ENCODE measurements at places on chromosomes 3 and 15.
A peak's percentile ranks its signal among the peaks of the same experiment; 100 is the strongest.

DNA sequence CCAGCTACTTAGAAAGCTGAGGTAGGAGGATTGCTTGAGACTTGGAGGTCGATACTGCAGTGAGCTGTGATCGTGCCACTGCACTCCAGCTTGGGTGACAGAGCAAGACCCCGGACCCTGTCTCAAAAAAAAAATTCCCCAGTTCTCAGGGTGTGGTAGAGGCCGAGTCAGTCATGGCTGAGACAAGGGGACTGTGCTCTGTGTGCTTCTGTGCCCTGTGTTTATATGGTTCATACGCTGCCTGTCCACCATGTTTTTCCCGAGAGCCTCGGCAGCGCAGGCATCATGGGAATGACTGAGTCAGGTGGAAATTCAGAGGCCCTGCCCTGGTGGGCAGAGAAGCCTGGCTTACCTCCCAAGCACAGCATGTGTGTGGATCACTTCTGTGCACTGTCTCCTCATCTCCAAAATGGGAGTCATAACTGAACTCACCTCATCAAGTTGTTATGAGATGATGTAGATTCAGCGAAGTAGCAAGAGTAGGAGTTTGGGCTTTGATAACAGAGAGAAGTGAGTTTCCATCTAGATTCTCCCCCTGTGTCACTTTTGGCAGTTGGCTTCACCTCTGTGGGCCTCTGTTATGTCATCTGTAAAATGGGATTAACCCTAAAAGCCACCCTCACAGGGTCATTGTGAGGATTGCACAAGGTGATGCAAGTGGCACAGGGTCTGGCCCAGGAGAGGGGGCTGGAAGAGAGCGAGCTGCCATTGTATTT lies 56.9 kb downstream of the FLNB start:
- DNase-seq: no peak

DNA sequence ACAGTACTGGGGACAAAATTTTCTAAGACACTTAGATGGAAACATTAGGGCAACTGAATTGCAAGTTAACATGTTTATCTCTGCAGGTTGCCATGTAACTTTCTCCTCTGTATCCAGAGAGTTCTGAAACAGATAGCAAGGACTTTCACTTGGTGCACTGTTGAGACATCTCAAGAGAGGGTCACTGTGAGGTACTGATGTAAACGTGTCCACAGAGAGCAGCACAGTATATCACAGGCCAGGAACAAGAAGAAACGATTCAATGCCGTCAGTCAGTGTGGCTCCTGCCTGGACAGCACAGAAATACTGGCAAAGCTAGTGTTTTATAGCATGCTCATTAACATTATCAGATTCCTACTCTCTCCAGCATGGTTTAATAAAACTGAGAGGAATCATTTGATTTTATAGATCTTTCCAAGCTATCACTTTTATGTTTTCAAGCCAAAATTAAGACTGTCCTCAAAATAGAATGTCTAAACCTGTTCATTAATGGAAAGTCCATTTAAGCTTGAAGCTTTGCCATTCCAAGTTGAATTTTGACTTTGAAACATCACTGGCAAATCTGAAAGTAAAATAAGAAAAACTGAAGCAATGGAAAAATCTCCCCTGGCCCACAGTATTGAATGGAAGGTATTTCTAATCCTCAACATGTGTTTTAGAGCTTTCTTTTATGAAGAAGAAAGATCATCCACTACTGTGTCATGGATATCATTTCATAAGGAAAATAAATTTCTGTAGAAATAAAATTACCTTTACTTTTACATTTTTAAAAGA lies 102.7 kb downstream of the IMPG2 start:
- DNase-seq: no peak

DNA sequence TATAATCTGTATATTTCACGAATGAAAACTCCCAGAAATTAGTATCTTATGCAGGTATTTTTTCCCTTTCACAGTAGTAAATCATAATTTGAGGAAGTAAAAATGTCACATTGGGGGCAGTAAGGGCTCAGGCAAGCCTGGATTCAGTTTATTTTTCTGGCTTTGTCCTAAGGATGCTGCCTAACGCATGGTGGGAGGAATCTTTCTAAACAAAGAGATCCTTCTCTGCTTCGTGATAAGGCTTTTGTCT lies 35.7 kb downstream of the DNASE1L3 start:
- DNase-seq: no peak

DNA sequence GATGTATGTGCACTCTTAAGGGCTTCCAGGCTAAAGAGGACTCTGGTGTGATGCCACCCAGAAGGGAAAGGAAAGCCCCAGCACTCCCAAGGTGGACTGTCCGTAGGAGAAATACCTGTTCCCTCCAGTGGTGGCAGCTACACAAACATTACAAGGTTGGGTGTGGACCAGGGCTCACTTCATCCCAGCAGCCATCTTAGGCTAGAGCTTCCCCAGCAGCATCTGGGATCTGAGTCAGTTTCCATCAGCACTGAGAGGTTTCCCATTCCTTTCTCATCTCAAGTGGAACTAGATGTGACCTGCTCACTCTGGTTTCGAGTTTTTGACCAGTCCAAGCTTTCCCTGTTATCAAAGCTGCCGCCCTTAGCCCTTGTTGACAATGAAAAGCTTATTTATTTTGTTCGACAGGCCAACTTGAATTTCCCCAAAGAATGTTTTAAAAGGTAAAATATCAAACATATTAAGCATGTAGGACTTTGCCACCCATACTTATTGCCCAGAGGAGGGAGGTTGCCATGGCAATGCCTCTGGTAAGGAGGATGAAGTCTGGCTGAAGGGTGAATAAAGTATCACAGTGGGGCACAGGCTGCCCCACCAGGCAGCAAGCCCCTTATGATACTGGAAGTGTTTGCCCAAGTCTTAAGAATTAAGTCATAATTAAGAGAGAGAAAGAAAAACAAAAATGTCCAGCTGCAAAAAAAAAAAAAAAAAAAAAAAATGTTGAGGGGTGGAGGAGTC lies 28.9 kb downstream of the CLDN18 start:
- DNase-seq: no peak

- DNase-seq: no peak
These were observed 465.5 kb upstream of the PPP2R3A start for GRCh38 chr3:135500034-135500433.

- DNase-seq: no peak
These were observed 125.4 kb downstream of the VGLL3 start for GRCh38 chr3:86865506-86865905.

- DNase-seq: no peak
These were observed 15.0 kb upstream of the RTP3 start for GRCh38 chr3:46482632-46483350.

DNA sequence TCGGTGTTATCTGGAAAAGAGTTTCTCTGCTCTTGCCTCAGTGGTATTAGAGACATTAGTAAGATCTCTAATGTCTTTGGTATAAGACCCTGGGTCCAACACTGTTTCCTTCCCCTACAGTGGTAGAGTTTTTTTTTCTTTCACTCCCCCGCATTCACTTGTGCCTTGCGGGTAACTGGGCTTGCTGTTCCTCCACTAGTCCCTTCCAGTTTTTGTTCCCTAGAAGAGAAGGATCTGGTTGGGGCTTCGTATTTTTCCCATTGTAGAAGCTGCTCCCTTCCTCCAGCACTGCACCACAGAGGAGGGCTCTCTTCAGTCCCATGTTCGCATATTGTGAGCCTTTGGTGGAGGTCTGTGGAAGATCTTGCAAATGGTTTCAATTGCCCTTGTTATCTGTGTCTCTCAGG lies 13.7 kb downstream of the CTDSPL2 start:
- no peak for DNase-seq

DNA sequence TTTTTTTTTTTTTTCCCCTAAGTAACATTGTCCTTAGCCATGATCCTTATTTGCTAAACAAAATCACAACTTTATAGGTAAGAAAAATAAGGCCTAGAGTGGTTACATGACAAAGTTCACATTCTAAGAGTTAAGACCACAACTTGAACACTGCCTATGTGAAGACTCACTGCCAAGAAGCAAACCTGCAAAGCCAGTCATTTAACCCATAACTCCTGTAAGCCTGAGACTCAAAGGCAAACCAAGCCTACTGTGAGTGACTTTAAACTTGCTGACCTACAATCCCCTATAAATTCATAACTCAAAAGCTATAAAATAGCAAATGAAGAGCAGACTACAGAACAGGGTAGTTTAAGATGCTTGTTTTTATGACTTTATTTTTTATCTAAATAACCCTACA lies 12.9 kb upstream of the ANKRD28 start:
- DNase-seq: no peak

DNA sequence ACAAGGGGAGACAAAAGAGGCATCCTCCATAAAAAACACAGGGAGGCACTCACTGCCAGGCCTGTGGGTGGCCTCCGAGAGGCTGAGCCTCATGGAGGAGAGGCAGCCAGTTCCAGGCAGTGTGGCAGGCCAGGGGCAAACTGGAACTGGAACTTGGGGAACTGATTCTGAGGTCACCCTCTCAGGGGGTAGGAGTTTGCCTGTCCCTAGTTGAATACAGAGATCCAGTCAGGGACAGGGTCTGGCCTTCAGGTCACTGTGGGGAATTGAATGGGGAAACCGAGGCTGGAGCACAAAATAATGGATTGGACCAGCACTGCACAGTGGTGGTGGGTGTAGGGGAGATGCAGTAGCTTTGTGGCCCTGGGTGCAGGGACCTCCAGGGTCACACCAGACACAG lies 58.7 kb downstream of the TPRA1 start:
- DNase-seq: no peak

DNA sequence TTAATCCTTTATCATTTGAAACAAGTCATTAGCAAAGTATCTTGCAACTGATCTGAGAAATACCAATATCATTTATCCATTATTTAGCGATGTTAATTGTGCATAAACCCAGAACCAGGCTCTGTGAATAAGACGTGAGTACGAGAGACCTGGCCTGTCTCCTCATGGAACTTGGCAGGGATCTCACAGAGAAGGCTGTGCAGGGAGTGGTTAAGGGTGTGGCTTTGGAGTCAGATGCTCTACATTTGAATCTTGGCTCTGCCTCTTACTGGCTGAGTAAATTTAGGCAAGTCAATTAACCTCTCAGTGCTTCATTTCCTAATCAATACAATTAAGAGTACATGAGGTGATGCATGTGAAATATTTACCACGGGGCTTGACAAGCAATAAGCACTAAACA lies 39.9 kb upstream of the TBL1XR1 start:
- DNase-seq: no peak

DNA sequence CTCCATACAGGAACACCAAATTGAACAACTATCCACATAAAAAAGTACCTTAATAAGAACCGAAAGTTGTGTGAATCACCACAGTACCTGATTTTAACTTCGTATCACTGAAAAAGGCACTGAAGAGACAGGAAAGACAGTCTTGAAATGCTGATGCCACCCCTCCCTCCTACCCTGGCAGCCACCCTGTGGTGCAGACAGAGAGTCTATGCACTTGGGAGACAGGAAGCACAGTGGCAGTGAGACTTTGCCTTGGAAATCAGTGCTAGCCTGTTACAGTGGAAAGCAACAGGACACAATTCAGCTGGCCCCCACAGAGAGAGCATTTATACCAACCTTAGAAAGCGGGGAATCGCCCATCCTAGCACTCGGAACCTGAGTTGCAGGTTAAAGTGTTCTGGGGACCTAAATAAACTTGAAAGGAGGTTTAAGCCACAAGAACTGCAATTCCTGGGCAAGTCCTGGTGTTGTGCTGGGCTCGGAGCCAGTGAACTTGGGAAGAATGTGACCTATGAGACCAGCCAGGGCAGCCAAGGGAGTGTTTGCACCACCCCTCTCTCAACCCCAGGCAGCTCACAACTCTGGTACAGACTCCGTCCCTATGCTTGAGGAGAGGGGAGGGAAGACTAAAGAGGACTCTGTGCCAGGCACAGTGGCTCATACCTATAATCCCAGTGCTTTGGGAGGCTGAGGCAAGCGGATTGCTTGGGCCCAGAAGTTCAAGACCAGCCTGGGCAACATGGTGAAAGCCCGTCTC lies 240.1 kb downstream of the ISL2 start:
- DNase-seq: peak; percentile 49

GRCh38 chr15:40873694-40874561 lies at the start of gene RHOV:
RHOV (minus strand) TSS chr15:40874234; CDS start chr15:40874139, 95 bp downstream.
- DNase-seq: no peak

GRCh38 chr3:68057637-68058320 lies 403.4 kb upstream of the SUCLG2 start:
- no peak for DNase-seq

GRCh38 chr3:148036331-148036876 lies 627.2 kb downstream of the ZIC1 start:
- no peak for DNase-seq

DNA sequence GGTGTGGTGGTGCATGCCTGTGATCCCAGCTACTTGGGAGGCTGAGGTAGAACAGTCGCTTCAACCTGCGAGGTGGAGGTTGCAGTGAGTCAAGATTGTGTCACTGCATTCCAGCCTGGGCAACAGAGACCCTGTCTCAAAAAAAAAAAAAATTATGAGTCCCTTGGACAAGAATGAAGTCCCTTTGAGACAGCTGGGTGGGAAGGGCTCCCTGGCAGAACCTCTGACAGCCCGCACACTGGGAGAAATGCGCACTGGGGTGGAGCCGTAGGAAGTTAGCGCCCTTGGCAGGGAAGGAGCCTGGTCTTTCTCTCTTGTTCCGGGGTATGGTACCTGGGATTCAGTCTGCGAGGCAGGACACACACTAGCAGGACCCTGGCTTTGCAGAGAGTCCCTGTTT lies 51.4 kb downstream of the SLC30A4 start:
- no peak for DNase-seq

DNA sequence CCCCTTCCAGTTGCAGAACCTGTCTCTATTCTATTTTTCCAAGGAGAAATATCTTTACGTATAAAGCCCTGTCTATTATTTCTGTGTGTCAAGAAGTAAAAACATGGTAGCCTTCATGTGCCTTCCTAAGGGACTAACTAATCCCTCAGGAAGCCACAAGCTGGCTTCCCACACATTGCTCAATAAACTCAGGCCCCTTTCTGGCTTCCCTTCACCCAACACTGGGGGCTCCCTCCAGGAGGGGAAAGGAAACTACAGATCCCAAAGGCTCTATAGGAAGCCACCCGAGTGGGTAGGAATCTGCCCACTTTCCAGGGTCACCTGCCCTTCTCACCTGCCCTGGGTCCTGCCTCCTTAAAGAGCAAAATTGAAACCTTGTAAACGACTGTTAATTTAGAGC lies 4.6 kb downstream of the TLE3 start:
- DNase-seq: no peak

DNA sequence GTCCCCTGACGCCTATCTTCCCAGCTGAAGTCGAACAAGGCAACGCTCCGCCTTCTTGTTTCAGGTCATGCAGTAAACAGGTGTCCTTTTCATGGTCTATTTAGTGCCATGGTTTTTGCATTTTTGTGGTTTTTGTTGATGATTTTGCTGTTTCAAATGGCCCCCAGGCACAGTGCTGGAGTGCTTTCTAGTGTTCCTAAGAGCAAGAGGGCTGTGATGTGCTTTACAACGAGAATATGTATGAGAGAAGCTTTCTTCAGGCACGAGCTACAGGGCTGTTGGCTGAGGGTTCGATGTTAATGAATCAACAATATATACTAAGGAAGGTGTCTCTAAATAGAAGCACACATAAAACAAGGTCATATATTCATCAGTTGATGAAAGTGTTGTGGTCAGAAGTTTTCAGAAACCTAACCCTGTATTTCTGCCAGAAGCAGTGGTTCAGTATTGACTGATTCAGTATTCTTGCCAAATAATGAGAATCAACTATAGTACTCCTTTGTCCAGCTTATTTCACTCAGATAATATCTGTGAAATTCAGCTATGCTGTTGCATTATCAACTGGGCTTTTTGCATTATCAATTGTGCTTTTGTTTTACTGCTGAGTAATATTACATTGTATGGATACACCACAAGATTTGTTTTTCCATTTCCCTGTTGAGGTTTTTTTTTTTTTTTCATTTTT lies 18.5 kb downstream of the LIMD1 start:
- DNase-seq: no peak
